ENCODE measurements at places on chromosomes 13 and 19.

DNA sequence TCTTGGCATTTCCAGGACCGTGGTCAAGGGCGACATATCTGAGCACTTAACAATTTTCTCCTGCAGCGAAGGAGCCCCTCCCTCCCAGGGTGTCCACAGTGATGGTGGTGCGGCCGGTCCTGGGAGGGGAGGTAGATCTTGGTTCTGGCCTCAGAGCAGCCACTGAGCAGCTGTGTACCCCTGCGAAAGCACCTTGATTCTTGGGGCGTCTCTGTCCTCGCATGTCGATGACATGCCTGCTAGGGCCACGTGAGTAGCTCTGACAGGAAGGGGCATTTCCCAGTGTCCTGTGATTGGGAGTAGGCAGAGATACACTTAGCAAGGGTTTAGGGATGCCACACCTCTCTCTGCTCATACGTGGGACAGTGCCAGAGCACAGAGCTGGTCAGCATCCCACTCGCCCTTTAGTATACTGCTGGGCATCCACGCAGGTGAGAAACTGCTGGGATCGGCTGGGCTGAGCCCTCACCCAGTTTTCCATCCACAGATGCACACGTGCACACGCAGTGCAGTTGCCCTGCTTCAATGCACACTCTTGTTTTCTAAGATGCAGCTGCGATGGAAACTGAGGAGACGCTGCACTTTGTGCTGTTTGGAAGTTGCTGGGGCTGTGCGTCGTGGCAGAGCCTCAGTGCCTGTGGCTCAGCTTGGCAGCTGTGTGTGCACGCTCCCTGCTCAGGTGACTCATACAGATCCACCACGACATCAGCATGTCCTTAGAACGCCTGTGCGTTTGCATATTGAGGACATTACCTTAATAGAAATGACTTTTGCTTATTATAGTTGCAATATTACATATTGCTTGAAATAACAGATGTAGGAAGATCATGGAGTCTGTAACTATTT is 66.8 kb downstream of the TEX29 start:
- DNase-seq = no peak

DNA sequence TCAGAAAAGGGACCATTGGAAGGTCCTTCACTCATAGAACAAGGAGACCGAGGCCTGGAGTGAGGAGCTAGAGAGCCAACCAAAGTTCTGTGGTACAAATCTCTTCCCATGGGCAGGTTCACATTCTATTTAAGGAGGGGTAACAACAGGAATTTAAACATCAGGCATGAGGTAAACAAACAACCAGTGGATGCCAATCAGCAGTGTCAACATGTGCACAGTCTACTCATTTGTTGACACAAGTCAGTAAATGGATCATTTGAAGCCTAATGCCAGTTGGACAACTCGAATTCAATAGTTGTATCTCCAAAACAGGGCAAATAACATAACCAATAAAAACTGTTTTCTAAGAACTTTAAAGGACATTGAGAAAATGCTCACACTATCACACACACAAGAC is 6.3 kb upstream of the DOCK9 start:
- no peak for DNase-seq

DNA sequence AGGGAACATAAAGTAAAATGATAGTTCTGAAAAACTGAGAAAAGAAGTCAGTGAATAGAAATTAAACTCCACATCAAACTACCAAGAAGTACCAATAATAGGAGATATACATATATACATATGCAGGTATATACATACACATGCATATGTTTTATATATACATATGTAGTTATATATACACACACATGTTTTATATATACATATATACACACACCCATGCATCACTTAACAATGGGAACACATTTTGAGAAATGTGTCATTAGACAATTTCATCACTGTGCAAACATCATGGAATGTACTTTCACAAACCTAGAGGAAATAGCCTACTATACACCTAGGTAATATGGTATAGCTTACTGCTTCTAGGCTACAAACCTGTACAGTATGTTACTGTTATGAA is 626.8 kb upstream of the PCDH9 start:
- no peak for DNase-seq

GRCh38 chr13:26112843-26113242 is 61.0 kb upstream of the SHISA2 start:
- DNase-seq = no peak

DNA sequence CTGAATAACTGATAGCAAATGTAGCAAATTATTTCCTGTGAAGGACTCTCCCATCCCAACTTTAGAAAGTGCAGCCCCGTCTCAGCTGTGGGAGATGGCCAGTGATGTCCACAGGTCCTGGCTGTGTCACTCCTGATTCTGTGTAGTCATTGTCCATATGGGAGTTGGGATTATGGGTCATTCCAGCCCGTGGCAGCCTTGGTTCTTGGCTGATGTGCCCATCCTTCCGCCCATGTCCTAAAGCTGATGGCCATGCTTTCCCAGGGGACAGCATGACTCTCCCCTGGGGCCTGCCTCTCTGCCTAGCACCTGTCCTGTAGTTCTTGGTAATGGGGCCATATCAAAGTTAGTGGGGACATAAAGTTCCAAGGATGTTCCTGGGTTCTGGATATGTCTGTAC is 43.9 kb upstream of the C1QTNF9 start:
- no peak for DNase-seq

- DNase-seq = no peak
Observed at GRCh38 chr13:42808341-42808940, 27.1 kb downstream of the FAM216B start.

- no peak for DNase-seq
Observed at GRCh38 chr13:101660711-101661110, 208.2 kb downstream of the ITGBL1 start.

GRCh38 chr13:102045731-102046130 is 356.1 kb downstream of the FGF14 start:
- no peak for DNase-seq
